Activated naive CD8-positive, alpha-beta T cell treated with anti-CD3 and anti-CD28 coated beads for 36 hours (primary cell): ENCODE measurements at places on chromosomes 7 and 10. TPM values are rescaled to one million over a fixed set of nuclear protein-coding genes. Genes with fewer than 3 reads are reported as not detected.

DNA sequence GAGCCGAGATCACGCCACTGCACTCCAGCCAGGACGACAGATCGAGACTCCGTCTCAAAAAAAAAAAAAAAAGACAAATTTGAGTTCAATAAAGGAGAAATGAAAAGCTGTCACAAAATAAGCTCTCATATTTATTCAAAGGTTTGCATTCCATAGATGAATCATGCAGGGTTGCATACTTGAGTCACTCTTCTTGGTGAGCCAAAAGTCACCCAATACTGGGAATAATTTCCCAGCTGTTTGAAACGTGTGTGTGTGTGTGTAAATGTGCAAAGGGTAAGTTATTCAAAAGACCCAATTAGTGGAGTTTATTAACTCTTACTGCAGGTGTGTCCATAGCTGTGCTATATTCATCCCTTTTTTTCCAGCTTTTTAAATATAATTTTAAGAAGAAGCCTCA is 297.7 kb downstream of the CCDC3 start:
- H3K4me3 ChIP-seq, result no peak overlapping the region
- no peaks in the 10 kb centered on the region for H3K27me3 ChIP-seq
- no peak for DNase-seq

GOLGA7B gene
- 0.90 TPM for total RNA-seq

GRCh38 chr10:68327889-68328786 is 3.7 kb upstream of the HNRNPH3 start:
- peaks cover 15% of the 10 kb centered on the region for H3K36me3 ChIP-seq
- no peak for DNase-seq
- peaks cover 7% of the 10 kb centered on the region for H3K27me3 ChIP-seq
- peaks cover 17% of the 10 kb centered on the region for H3K4me1 ChIP-seq
- peak overlapping the region; percentile 32 for H3K4me3 ChIP-seq
- peak overlapping the region; percentile 13 for H3K27ac ChIP-seq

NMT2 gene
- 11.7 TPM for total RNA-seq

GIMAP8 gene
- total RNA-seq, result 11.9 TPM

CLEC2L gene
- not detected for total RNA-seq

- DNase-seq, result no peak
- no peak overlapping the region for H3K4me3 ChIP-seq
- H3K27me3 ChIP-seq, result peaks cover 33% of the 10 kb centered on the region
Measured at GRCh38 chr10:10846504-10846900, 171.2 kb upstream of the CELF2 start.

NEURL1 gene
- total RNA-seq, result 3.2 TPM

PLEKHS1 gene
- not detected for total RNA-seq

DNA sequence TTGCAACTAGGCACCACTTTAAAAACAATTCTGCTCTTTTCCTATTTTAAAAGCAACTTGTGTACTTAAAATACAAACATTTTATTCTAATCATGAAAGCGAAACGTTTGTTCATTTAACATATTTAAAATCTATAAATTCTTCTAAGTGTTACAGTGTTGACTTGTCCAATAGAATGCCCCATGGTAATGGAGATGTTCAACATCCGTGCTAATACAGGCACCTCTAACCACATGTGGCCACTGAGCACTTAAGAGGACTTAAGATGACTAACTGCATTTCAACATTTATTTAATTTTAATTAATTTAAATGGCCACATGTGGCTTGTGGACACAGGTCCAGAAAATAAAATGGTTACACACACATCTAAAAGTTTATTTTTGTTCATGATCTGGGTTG is 115.1 kb downstream of the TPK1 start:
- no peak overlapping the region for H3K27ac ChIP-seq
- H3K27me3 ChIP-seq, result no peaks in the 10 kb centered on the region
- H3K4me1 ChIP-seq, result peaks cover 14% of the 10 kb centered on the region
- no peak overlapping the region for H3K4me3 ChIP-seq
- H3K36me3 ChIP-seq, result peaks cover 30% of the 10 kb centered on the region

ENO4 gene
- not detected for total RNA-seq
